GM23248 (cell line): ENCODE measurements at places on chromosomes 1 and 21.

GRCh38 chr1:153353226-153353947 lies 4.3 kb upstream of the S100A9 start:
- no peak overlapping the region for H3K27ac ChIP-seq
- peak; percentile 23 for DNase-seq
- H3K4me3 ChIP-seq, result no peak overlapping the region
- no peaks in the 10 kb centered on the region for H3K36me3 ChIP-seq
- no peaks in the 10 kb centered on the region for H3K4me1 ChIP-seq

DNA sequence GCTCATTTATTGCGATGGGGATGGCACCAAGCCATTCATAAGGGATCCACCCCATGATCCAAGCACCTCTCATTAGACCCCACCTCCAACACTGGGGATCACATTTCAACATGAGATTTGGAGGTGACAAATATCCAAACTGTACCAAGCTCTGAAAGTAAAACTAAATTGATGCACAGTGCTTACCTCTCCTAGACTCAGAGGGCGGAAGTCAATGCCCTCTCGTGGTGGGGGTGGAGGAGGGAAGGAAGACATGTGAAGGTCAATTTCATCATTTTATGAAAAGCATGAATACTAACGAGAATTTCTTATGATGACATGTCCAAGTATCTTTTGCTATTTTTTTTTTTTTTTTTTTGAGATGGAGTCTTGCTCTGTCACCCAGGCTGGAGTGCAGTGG lies 120.0 kb downstream of the PGBD5 start:
- H3K36me3 ChIP-seq, result no peaks in the 10 kb centered on the region
- no peaks in the 10 kb centered on the region for H3K27me3 ChIP-seq
- no peak for DNase-seq
- no peak overlapping the region for H3K4me3 ChIP-seq
- H3K27ac ChIP-seq, result no peak overlapping the region

- H3K27me3 ChIP-seq, result no peaks in the 10 kb centered on the region
- H3K4me1 ChIP-seq, result no peaks in the 10 kb centered on the region
- no peak overlapping the region for H3K4me3 ChIP-seq
Observed at GRCh38 chr1:117582451-117582850, 23.4 kb upstream of the TENT5C start.

GRCh38 chr1:41734201-41734970 lies 184.3 kb downstream of the HIVEP3 start:
- no peaks in the 10 kb centered on the region for H3K36me3 ChIP-seq
- no peaks in the 10 kb centered on the region for H3K4me1 ChIP-seq
- H3K27me3 ChIP-seq, result no peaks in the 10 kb centered on the region
- DNase-seq, result no peak
- no peak overlapping the region for H3K27ac ChIP-seq
- no peak overlapping the region for H3K4me3 ChIP-seq

DNA sequence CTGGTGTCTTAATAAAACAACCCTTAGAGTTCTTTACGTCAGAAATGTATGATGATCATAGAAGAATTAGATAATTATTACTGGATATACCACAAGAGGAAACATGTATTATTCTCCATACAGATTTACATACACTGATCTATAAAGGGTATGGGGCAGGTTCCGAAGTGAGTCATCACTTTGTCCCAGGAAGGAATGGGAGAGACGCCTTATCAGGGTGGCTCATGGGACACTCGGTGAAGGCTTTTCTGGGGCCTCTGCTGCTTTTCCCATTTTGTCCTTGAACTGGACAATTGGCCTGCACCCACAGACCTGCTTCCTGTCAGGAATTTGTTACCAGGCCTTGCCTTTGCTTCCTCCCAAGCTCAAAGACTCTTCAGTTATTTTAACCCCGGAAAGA lies 233.8 kb upstream of the RUNX1 start:
- 0 out of 2 replicates have a peak, but pooled peaks cover 5% of the 10 kb centered on the region for H3K4me1 ChIP-seq
- H3K4me3 ChIP-seq, result no peak overlapping the region
- H3K27me3 ChIP-seq, result no peaks in the 10 kb centered on the region
- no peak for DNase-seq

DNA sequence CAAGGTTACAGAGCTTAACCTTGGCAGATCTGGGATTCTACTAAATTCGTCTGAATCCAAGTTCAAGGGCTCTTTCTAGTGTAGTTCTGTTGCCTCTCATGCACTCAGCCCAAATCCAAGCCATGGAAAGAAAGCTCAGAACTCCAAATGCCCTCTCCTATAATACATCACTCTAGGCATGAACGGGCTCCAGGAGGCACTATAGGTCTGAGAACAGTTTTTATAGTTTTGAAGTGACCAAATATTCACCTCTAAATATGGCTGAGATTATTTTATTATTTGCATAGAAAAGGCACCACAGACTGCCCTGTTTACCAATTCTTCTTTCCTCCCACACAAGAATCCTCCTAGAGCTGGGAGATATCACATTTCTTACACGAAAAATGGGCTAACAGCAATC lies 327.9 kb upstream of the BEND5 start:
- H3K36me3 ChIP-seq, result no peaks in the 10 kb centered on the region
- DNase-seq, result no peak
- H3K27ac ChIP-seq, result no peak overlapping the region
